ENCODE measurements at places on chromosomes 7 and 10.

DNA sequence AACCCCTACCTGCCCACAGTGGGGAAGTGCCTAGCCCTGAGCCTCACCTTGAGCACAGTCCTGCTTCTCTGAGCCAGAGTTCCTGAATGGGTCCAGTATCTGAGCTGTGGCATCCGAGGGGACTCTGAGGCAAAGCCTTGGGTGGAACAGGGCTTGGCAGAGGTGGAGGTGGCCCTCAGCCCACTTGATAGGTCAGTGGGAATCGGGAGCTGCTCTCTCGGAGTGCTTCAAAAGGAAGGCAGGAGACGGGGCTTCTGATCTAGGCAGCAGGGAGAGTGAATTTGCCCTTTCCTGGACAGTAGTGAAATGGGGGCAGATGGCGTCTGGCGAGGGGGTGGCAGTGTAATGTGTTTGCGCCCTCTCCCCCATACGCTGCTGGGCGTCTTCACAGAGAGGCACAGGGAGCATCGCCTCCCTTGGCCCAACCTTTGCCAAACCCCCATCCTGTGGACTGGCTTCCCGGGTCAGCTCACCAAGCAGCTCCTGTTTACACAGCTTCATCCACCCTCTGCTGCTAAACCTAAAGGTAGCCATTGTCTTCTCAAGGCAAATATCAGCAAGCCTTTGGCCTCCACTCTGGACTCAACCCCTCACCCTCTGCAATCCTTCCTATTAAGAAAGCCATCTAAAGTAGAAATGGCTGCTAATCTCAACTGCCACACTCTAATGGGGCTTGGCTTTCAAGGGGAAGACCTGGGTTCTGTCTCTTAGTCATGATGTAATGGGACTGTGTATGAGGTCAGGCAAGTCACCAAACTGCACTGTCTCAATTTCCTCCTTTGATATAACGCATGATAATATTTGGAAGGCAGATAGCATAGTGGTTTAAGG is 21.1 kb upstream of the VDAC2 start:
- DNase-seq = no peak

DNA sequence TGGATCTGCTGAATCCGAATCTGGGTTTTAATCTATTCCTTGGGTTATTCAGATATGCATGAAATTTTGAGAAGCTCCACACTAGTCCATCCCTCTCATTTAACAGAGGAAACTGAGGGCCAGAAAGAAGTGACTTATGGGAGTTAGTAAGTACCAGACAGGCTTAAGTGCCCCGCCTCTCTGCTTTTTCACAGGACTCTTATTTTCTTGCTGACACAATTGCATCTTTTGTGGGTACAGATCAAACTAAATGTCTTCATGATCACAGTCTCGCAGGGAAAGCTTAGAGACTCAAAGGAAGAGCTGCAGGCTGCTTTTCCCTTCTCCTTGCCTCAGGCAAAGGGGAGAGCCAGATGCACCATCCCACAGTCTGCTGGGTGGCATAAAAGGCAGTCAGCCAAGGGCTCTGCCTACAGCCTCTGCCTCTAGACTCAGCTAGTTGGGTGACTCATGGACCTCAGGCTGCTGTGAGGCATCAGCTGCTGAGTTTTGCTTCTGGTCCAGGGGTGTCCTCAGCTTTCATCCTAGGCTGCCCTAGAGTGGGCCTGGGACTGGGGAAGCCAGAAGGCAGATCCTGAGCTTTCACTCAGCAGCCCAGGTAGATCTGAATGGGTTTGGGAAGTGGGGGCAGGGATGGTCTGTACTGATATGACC is 11.6 kb downstream of the GOLGA7B start:
- no peak for DNase-seq

DNA sequence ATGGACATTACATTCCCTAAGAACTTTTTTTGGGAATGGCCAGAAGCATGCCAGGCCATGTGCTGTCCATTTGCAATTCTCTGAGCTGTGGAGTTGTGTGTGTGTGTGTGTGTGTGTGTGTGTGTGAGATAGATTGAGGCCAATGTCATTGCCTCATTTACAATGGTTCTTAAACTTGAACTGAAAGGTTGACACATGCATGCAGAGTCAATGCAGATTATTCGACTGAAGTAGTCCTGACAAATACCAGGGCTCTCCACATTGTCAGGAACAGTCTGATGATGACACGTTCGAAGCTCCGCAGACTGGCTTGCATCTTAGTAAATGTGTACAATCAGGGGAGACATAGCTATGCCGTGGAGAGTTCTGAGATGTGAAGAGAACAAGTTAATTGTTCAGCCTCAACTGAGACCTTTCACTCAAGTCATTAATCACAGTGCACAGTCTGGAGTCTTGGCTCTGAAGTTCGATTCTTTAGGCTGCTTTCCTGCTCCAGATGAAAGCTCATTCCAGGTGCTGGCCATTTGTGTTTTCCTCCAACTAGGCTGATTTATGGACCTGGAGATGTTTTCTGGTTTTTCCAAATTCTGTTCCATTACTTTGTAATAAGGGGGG is 921.9 kb downstream of the LRMDA start:
- peak; percentile 81 for DNase-seq

GRCh38 chr10:44973323-44974081 is 5.1 kb downstream of the DEPP1 start:
- DNase-seq = no peak

- DNase-seq = no peak
Measured at GRCh38 chr10:130188195-130189175, 52.3 kb downstream of the GLRX3 start.

DNA sequence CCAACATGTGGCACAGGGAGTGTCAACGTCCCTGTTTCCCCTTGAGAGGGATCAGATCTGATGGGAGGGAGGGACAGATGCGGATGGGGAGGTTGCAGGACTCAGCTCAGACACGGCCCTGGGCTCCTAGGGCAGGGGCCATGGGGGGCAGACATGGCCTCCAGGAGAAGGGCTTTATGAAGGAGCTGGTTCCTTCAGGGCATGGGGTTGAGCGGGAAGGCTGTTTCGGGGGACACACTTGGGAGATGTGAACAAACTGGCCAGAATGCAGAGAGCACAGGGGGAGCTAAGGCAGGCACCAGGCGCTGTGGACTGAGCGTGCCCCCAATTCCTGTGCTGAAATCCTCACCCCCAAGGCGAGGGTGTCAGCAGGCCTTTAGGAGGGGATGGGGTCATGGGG is 581.9 kb upstream of the FOXK1 start:
- DNase-seq = no peak

- no peak for DNase-seq
Measured at GRCh38 chr7:44220358-44221112, 19.8 kb downstream of the YKT6 start.

Data from muscle of back (tissue), 13 donors.